Ascending aorta (tissue), 2 donors: ENCODE measurements at places on chromosomes 1 and 21.

- H3K4me3 ChIP-seq, result peak overlapping the region; percentile 39
- peak overlapping the region; percentile 82 for H3K27ac ChIP-seq
- no peaks in the 10 kb centered on the region for H3K27me3 ChIP-seq
- DNase-seq, result peak; percentile 76
These were observed 78.2 kb upstream of the CAPZB start for GRCh38 chr1:19563324-19564097.

- peaks cover 2% of the 10 kb centered on the region for H3K4me1 ChIP-seq
- no peak overlapping the region for H3K4me3 ChIP-seq
- H3K27ac ChIP-seq, result no peak overlapping the region
- H3K27me3 ChIP-seq, result no peaks in the 10 kb centered on the region
- H3K36me3 ChIP-seq, result no peaks in the 10 kb centered on the region
- DNase-seq, result no peak
These were observed 39.9 kb downstream of the EPHA2 start for GRCh38 chr1:16116002-16116401.

DNA sequence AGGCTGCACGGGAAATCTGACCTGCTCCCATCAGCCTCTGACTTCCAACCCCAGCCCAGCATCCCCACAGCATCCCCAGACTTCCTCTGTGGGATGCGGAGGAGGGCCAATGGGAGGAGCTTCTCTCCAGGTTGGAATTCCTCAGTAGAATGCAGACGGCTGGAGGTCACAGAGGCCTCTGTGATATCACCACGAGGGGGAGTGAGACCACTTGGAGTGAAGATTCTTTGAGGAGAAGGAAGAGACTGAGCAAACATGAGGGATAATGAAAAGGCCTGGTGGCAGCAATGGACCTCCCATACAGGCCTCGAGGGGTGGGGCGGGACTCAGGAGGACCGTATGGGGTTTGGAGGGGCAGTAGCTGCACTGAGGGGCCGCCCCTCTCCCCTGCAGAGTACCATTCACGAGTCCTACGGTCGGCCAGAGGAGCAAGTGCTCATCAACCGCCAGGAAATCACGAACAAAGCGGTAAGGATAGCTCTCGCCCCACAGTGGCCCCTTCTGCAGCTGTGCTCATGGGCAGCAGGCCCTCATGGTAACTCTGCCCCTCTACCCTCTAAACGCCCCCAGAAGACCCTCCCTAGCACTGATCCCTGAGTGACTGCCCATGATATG, at the start of gene CATSPER4:
TSS of gene CATSPER4 (plus strand) at position 230 of the 615 bp plus-strand sequence. CDS start at position 256, 26 bp downstream.
- H3K27ac ChIP-seq, result no peak within 1 kb of the TSS
- no peaks in the 10 kb centered on the region for H3K27me3 ChIP-seq
- H3K36me3 ChIP-seq, result peaks cover 2% of the 10 kb centered on the region
- H3K4me1 ChIP-seq, result no peaks in the 10 kb centered on the region
- H3K4me3 ChIP-seq, result no peak within 1 kb of the TSS

DNA sequence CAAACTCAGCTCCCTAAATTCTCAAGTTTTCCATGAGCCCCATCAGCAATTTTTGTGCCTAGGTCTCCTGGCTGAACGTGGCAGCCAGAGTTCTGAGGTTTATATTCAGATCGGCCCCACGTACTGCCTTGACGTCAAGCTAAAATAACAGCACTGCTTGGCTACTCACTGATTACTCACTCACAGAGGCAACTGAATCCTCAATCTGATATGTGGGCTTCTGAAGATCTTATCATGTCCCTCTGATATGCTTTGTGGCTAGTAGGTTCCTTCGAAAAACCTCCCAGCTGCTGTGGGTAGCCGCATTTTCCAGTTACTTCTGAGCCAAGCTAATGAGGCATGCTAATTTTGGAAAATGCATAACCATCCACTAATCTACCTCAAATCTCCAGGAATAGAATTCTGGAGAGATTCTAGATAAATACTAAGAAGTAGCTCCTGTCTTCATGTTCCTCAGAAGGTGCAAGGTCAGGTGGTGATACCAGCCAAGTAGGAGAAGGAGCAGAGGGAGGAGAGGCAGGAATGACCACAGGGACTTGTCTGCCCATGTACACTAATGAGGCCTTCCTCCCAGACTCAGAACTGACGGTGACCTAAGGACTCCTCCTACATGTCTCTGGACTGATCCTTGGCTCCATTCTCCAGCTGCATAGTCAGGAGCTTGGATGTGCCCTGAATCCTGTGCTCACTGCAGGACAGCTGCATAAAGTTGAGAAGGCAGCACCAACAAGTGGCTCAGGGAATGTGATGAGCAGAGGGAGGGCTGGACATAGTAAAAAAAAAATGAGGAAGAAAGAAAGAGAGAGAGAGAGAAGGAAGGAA, 263.7 kb downstream of the TNR start:
- H3K4me3 ChIP-seq, result no peak overlapping the region
- no peaks in the 10 kb centered on the region for H3K36me3 ChIP-seq
- DNase-seq, result no peak
- no peaks in the 10 kb centered on the region for H3K27me3 ChIP-seq
- no peaks in the 10 kb centered on the region for H3K4me1 ChIP-seq

- no peaks in the 10 kb centered on the region for H3K36me3 ChIP-seq
- H3K4me1 ChIP-seq, result no peaks in the 10 kb centered on the region
- no peak overlapping the region for H3K27ac ChIP-seq
- no peak overlapping the region for H3K4me3 ChIP-seq
- no peaks in the 10 kb centered on the region for H3K27me3 ChIP-seq
These were observed 32.1 kb upstream of the RUNX3 start for GRCh38 chr1:24961961-24962861.

DNA sequence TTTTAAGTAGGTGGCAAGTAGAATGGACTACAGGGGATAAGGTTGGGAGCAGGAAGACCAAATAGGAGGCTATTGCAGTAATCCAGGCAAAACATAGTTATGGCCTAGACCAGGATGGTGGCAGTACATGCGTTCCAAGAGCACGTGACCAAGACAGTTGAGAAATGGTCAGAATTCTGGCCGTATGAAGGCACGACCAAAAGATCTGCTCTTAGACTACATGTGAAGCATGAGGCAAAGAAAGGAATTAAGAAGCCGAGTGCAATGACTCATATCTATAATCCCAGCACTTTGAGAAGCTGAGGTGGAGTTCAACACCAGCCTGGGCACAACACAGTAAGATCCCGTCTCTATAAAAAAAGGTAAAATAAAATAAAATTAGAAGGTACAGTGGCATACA, 71.3 kb downstream of the LUZP1 start:
- no peak for DNase-seq
- peaks cover 5% of the 10 kb centered on the region for H3K4me1 ChIP-seq
- peaks cover 21% of the 10 kb centered on the region for H3K36me3 ChIP-seq
- H3K27me3 ChIP-seq, result no peaks in the 10 kb centered on the region

DNA sequence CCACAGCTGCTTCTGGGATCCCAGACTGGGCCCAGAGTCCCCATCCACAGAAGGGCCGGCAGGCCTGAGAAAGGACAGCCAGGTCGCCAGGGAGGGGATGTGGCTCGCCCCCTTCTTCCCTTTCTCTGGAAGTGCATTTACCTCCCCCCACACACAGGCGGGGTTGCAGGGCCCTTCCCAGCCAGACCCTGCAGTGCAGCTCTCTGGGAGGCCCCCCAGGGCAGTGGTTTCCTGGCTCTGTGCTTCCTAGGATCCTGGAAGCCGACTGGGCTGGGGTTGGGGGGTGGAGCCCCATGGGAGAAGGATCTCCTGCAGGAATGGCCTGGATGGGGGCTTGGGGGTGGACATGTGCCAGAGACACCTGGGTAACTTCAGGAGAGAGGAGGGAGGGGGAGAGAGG, 4.2 kb upstream of the COL6A1 start:
- no peak overlapping the region for H3K4me3 ChIP-seq
- peak overlapping the region; percentile 67 for H3K27ac ChIP-seq
- H3K4me1 ChIP-seq, result peaks cover 32% of the 10 kb centered on the region
- DNase-seq, result no peak
- H3K27me3 ChIP-seq, result no peaks in the 10 kb centered on the region

DNA sequence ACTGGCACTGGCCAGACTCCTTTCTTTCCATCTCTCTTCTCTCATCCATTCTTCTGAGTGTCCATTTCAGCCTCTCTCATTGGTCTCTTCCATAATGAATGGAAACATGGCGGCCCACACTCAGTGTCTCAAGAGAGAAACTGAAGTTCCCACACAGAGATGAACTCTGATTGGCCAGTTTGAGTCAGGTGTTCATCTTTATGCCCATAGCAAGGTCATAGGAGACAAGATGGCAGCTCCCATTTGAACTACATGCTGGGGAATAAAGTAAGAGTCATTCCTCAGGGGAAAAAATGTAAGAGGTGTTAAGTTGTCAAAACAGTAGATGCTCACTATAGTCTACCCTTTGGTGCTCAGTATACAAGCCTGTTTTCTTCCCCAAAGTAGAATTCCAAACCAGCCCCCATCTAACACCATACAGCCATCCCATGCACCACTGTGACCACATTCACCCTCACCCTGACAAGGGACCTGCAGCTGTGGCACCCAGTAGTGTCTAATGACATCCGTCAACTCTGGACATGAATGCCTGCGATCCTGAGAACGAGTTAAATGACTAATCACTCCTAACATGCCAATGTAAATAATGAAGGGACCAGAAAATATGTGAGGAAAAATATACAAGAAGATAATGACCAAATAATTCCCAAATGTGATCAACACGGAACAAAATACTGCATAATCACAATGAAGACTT, 12.4 kb downstream of the CDA start:
- no peak overlapping the region for H3K27ac ChIP-seq
- H3K36me3 ChIP-seq, result no peaks in the 10 kb centered on the region
- H3K4me3 ChIP-seq, result no peak overlapping the region
- no peaks in the 10 kb centered on the region for H3K4me1 ChIP-seq
- H3K27me3 ChIP-seq, result no peaks in the 10 kb centered on the region

- H3K4me3 ChIP-seq, result no peak overlapping the region
- H3K36me3 ChIP-seq, result no peaks in the 10 kb centered on the region
- peak; percentile 38 for DNase-seq
- no peaks in the 10 kb centered on the region for H3K27me3 ChIP-seq
- H3K4me1 ChIP-seq, result no peaks in the 10 kb centered on the region
These were observed 137.3 kb downstream of the PGBD5 start for GRCh38 chr1:230288641-230289349.

- peaks cover 14% of the 10 kb centered on the region for H3K4me1 ChIP-seq
- DNase-seq, result peak; percentile 63
- H3K4me3 ChIP-seq, result no peak overlapping the region
- H3K27me3 ChIP-seq, result no peaks in the 10 kb centered on the region
- H3K36me3 ChIP-seq, result no peaks in the 10 kb centered on the region
- peak overlapping the region; percentile 97 for H3K27ac ChIP-seq
These were observed 92.1 kb upstream of the IPO9 start for GRCh38 chr1:201736707-201737320.

GRCh38 chr1:162691999-162692575, 59.8 kb downstream of the DDR2 start:
- DNase-seq, result no peak
- peaks cover 28% of the 10 kb centered on the region for H3K4me1 ChIP-seq
- no peaks in the 10 kb centered on the region for H3K36me3 ChIP-seq
- peak overlapping the region; percentile 52 for H3K27ac ChIP-seq

DNA sequence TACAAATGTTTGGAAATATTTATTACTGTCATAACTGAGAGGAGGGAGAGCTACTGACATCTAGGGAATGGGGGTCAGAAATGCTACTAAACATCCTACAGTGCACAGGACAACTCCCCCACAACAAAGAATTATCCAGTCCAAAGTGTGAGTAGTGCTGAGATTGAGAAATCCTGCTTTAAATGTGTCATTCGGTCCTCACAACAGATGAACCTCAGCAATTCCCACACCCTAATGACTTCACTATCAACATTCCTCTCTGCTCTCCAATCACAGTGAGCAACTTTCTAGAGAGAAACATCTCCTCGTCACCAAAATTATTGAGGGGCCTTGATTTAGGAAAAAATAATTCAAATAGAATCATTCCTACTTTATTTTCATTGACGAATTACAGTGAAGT, 18.0 kb downstream of the OMA1 start:
- H3K36me3 ChIP-seq, result no peaks in the 10 kb centered on the region
- no peaks in the 10 kb centered on the region for H3K27me3 ChIP-seq
- no peaks in the 10 kb centered on the region for H3K4me1 ChIP-seq
- no peak for DNase-seq
- H3K4me3 ChIP-seq, result no peak overlapping the region

- no peak overlapping the region for H3K27ac ChIP-seq
- no peak overlapping the region for H3K4me3 ChIP-seq
- no peaks in the 10 kb centered on the region for H3K27me3 ChIP-seq
These were observed 9.8 kb downstream of the NECTIN4 start for GRCh38 chr1:161079436-161080110.

DNA sequence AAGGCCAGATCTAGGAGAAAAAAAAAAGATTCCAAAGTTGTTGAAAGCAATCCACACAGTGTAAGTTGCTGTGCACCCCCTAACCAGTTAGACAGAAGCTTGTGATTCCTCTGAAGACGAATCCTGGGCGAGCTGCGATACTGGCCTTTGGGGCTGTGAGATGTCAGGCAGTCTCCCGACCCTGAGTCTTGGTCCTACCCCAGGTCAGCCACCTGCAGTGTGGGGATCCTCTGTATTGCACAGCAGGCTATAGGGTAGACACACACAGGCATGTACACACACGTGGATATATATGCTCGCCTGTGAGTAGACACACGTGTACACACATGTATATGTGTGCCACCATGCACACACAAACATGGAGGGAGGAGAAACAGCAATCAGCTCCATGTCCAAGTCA, 12.9 kb downstream of the ACTRT2 start:
- no peaks in the 10 kb centered on the region for H3K27me3 ChIP-seq
- no peak for DNase-seq
- H3K36me3 ChIP-seq, result no peaks in the 10 kb centered on the region
- H3K27ac ChIP-seq, result no peak overlapping the region
- no peaks in the 10 kb centered on the region for H3K4me1 ChIP-seq

- H3K4me3 ChIP-seq, result no peak overlapping the region
- H3K36me3 ChIP-seq, result no peaks in the 10 kb centered on the region
- H3K4me1 ChIP-seq, result no peaks in the 10 kb centered on the region
These were observed 946.7 kb upstream of the B3GALT2 start for GRCh38 chr1:194133152-194133551.

- no peak for DNase-seq
- no peaks in the 10 kb centered on the region for H3K36me3 ChIP-seq
- no peak overlapping the region for H3K4me3 ChIP-seq
- H3K4me1 ChIP-seq, result no peaks in the 10 kb centered on the region
- H3K27ac ChIP-seq, result no peak overlapping the region
These were observed 10.5 kb downstream of the KIF21B start for GRCh38 chr1:201013031-201013485.

- H3K27me3 ChIP-seq, result no peaks in the 10 kb centered on the region
- no peaks in the 10 kb centered on the region for H3K36me3 ChIP-seq
- H3K4me1 ChIP-seq, result no peaks in the 10 kb centered on the region
- no peak overlapping the region for H3K27ac ChIP-seq
- no peak for DNase-seq
- no peak overlapping the region for H3K4me3 ChIP-seq
These were observed 98.4 kb downstream of the DIRAS3 start for GRCh38 chr1:67952071-67952470.
